ENCODE measurements at places on chromosomes 5 and 9.

GRCh38 chr9:3742586-3742985 lies 216.8 kb upstream of the RFX3 start:
- DNase-seq, result no peak

DNA sequence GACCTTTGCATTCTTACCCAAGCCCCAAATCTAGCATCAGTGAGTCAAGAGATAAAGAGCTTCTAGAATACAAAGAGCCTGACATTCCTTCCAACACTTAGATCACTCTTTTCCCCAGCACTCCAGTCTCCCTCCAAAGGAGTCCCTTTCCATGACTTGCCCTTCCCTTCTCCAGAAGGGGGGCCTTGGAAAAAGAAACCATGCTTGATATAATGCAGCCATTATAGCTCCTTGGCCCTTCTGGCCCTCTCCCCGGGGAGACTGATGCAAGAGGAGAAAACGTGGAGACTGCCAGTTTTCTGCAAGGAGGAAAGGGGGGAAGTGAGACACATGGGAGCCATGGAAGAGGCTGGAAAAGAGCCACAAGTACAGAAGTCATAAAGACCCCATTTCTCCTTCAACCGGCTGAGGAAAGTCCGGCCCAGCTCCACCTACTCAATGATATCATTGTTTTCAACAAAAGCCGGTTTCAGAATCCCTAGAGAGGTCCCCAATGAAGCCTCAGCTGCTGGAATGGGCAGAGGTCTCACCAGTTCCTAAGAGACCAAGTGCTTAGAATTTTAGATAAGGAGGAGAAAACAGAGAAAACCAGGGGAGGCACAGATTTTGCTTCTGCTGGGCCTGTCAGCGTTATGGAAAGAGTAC lies 29.0 kb downstream of the ADAM19 start:
- DNase-seq, result no peak

DNA sequence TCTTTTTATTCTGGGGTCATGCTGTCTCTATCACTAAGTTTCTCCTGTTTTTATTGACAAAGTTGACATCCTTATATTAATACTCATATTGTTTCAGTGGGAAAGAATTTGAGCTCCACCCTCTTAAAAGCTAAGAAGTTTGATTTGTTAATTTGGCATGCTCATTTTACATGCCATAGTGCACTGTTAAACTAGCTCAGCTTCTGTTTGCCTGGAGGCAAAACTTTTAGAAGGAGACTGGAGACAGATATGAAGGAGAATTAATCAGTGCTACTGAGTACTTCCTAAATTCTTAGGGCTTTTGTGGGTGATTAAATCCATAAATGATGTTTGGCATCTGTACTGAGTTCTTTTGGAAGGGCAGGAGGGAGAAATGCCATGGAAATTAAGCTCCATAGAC lies 138.9 kb downstream of the NTRK2 start:
- no peak for DNase-seq

GRCh38 chr5:61866930-61867329 lies 439.1 kb upstream of the KIF2A start:
- DNase-seq, result no peak

GRCh38 chr5:60463179-60463868 lies 236.6 kb downstream of the DEPDC1B start:
- no peak for DNase-seq

- DNase-seq, result no peak
Observed at GRCh38 chr9:120475341-120475740, 104.6 kb downstream of the CDK5RAP2 start.

DNA sequence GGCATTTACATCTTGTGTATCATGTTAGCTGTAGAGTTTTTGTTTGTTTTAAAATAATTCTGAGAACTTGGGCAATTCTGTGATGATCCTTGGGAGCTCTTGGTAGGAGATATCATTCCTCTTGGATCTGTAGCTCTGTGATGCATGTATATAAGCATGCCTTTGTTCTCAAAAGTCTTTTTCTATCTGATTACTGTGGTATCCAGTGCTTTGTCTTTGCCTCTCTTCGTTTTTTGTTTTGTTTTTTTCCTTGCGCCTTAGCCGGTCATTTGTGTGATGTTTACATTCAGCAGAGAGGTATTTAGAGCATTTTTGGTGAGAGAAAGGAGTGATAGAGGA lies 110.0 kb downstream of the PAM start:
- no peak for DNase-seq

- DNase-seq, result no peak
Observed at GRCh38 chr9:16974436-16974835, 104.0 kb upstream of the BNC2 start.

- DNase-seq, result no peak
Observed at GRCh38 chr9:111630182-111630963, 761 bp upstream of the DNAJC25 start.

Measured in amniotic stem cell (primary cell).